Left lung (tissue), 14 donors: ENCODE measurements at places on chromosomes 16 and 17. TPM values are rescaled to one million over a fixed set of nuclear protein-coding genes. Genes with fewer than 3 reads are reported as not detected.

DNA sequence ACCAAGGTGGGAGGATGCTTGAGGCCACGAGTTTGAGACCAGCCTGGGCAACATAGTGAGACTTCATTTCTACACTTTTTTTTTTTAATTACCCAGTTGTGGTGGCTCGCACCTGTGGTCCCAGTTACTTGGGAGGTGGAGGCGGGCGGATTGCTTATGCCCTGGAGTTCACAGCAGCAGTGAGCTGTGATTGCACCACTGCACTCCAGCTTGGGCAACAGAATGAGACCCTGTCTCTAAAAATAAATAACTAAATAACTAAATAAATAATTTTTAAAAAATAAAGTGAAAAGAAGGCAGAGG lies 9.3 kb downstream of the DNAI2 start:
- DNase-seq: no peak

DNA sequence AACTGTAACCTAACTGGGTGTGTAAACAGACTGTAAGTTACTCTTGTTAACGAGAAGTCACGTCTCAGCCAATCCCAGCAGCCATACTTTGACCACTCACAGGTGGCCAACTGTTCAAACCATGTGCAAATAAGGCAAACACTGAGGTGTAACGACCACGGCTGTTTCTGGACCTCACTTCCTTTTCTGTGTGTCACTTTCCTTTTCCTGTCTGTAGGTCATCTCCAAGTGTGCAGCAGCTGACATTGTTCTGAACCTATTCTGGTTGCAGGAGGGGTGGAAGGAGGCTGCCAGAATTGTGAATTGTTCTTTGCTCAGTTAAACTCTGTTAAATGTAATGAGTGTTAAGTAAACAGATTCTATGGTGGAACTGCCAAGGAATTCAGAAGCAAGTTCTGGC lies 627.4 kb downstream of the KCNJ2 start:
- DNase-seq: no peak

DNA sequence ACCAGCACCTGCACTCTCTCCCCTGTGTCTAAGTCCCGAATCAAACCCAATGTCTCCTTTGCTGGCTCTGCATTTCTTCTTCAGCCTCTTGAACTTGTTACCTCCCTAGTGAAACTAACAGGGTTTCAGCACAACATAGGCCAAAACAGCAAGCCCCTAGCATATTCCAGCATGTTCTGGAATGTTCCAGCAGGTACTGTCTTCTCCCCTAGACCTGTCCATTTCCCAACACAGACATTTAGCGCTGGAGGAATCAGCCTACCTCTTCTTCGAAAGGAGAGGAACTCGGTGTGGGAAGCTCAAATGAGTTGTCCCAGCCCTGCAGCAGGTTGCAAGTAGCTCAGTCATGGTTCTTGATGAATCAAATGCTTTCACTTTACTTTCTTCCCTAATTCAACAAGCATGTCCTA lies 47.1 kb downstream of the LITAF start:
- no peak for DNase-seq

GRCh38 chr16:51134269-51134812 lies 16.7 kb downstream of the SALL1 start:
- no peak for DNase-seq

The RGS9 gene
- 6.4 TPM for total RNA-seq
